ENCODE measurements at places on chromosomes 1 and 21. TPM values are rescaled to one million over a fixed set of nuclear protein-coding genes. Genes with fewer than 3 reads are reported as not detected.
A peak's percentile ranks its signal among the peaks of the same experiment; 100 is the strongest.

DNA sequence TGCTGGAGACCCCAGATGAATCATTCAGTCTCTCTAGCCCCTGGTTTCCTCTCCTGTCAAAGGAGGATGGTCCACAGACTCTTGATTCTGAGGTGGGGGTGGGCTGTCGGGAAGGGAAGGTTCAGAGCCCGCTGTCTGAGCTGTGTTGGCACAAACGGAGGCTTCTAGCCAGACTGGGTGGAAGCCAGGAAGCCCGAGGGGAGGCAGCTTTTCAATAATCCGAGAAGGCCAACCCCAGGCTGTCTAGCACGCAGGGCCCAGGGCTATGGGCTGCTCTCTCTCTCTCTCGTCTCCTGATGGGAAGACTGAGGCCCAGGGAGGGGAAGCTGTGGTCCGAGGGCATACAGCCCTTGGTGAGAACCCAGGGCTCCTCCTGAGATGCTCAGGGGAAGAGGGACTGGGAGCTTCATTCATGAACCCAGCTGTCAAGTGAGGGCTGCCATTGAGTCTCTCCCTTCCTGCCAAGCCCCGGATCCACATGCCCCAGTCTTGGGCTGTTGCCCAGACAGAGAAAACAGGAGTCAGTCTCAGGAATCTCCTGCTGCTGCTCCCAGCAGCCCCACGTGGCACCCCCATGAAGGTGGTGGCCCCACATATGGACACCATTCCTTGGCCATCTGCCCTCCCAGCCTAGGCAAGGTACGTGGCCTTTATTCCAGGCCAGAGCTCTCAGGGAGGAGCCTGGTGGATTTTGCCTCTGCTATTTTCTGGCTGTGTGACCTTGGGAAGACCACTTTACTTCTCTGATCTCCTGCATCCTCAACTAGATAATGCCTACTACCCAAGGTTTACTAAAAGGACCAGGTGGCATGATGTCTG is 44.4 kb downstream of the RAP1GAP start:
- no peak for DNase-seq

BSDC1 gene
- 48.8 TPM for total RNA-seq

- DNase-seq, result no peak
Measured at GRCh38 chr1:165907256-165907857, 79.9 kb downstream of the UCK2 start.

WNT9A gene
- not detected for total RNA-seq

GRCh38 chr1:32104127-32104526 is 3.7 kb upstream of the KPNA6 start:
- no peak for DNase-seq

DNA sequence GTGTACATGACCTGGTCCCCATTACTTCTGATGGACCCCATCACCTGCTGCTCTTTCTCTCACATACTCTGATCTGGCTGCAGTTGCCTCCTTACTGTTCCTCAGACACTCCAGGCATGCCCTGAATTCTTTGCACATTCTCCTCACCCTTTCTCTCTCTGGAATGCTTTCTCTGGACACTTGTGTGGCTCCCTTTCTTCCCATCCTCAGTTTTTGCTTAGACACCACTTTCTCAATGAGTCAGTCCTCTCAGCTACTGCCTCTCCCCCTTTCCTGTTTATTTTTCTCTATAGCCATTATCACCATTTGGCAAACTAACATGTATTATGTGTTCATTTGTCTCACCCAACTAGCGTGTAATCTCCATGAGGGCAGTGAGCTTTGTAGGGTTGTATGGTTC is 28.1 kb downstream of the PLXNA2 start:
- DNase-seq, result no peak

DNA sequence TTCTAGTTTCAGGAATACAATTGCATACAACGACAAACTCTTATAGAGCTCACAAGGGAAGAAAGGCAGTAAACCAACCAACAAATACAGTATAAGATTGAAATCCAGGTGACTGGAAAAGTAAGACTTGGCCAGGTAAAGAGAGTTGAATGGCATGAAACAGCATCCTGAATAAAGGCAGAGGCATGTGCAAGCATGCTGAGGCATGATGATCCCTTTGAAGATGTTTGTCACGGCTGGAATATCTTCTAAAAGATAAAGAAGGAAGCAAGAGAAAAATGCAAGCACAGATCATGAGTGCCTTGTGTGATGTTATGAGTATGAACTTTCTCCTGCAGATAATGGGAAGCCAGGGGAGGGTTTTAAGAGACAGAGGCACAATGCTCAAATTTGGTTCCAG is 83.3 kb upstream of the SPATA6 start:
- DNase-seq, result no peak

ESPN gene
- 1.2 TPM for total RNA-seq

DNA sequence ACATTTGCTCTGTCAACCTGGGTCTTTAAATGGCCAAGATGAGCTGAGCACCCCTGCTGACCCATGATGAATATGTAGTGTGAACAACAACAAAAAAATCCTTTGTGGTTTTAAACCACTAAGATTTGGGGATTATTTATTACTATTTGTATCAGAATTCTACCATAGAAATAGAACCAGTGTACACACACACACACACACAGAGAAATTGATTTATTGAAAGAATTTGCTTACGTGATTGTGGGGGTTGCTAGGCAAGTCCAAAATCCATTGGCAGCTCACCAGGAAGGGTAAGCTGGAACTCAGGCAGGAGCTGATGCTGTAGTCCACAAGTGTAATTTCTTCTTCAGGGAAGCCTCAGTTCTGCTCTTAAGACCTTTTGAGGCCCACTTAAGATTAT is 82.5 kb upstream of the MAP1LC3C start:
- DNase-seq, result no peak

DNA sequence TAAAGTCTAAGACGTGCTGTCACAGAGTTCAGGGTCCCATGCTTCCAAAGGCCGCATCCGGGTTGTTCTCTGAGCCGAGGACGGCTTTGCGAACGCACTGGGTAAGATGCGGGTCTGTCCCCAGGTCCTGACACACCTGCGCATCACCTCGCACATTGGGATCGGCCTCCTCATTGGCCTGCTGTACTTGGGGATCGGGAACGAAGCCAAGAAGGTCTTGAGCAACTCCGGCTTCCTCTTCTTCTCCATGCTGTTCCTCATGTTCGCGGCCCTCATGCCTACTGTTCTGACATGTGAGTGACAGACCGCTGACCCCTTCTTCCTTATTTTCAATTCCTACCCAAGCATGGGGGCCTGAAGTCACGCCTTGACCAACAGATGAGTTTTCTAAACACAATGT is 25.3 kb downstream of the TFF3 start:
- DNase-seq, result no peak

- DNase-seq, result no peak
Measured at GRCh38 chr1:63916485-63917360, 142.9 kb downstream of the ROR1 start.

UBE2U gene
- total RNA-seq, result not detected

MYOC gene
- total RNA-seq, result not detected

DNA sequence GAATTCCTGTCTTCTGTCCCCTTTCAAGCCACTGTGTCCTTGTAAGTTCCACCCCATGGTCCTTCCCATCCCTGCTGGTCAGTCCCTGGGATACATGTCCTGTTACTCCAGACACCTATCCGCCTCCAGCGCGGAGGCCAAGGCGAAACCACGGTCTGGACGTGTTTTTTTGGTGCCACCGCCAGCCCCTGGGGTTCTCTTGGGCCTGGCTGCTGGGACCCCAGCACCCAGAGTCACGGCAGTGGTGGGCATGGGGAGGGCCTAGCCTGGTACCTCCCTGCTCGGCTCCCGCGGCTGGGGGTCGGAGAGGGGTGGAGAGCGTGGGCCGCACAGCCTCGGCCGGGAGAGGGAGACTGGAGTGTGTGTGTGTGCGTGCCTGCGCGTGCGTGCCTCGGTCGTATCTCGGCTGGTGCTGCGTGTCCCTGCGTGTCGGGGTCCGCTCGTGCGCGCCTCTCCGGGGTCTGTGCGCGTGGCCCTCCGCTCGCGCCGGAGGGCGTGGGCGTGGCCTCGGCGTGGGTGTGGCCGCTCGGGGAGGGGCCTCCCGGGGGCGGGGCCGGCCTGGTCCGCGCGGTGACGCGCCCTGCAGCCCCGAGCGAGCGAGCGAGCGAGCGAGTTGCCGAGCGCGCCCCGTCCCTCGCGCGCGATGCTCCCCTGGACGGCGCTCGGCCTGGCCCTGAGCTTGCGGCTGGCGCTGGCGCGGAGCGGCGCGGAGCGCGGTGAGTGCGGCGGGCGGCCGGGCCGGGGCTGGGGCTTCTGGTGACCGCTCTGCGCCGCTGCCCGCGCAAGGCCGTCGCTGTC is at the start of gene VWA1:
Gene VWA1 (plus strand): TSS at position 585 of the 798 bp plus-strand sequence. CDS start 59 bp downstream, at position 644.
- DNase-seq, result peak; percentile 76

DNA sequence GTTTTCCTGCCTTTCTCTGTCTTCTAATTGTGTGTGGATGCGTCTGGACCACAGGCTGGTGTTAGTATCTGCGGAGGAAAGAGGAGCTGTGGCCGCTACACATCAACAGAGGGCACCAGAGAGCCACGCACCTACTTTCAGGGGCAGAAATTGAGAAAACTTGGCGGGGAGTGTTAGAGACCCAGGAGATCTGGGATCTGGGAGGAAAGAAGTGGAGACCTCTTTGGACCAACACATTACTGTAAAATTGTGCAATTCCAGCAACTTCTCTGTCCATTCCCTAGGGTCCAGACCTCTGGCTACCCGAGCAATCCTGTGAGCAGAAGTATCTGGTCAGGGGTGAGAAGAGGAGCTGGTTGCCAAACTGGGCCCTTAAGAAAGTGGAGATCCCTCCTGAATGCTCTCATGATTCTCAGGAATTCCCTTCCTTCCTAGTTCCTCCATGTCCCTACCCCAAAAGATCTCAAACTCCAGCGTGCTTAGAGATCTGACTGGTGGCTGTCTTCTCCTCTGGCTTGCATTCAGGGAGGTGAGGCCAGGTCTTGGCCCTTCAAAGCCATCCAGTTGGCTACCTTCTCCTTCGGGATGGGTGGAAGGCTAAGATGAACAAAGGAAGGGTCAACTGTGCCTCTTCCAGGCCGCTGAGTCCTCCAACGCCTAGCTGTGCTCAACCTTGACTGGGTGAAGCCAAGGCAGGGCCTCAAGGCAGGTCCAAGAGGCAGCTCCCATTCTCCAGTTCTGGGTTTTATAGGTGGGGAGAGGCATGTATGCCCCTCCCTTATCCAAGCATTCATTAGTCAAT is 1.2 kb upstream of the KIRREL1 start:
- DNase-seq, result no peak

THEM5 gene
- total RNA-seq, result not detected

GRCh38 chr1:69263921-69264391 is 303.8 kb upstream of the LRRC7 start:
- no peak for DNase-seq

SDC3 gene
- total RNA-seq, result 0.34 TPM

- no peak for DNase-seq
Measured at GRCh38 chr1:167775178-167775577, 53.4 kb downstream of the MPZL1 start.

GRCh38 chr1:12180315-12180714 is 13.5 kb downstream of the TNFRSF1B start:
- no peak for DNase-seq
